CD4-positive, alpha-beta memory T cell (primary cell): ENCODE measurements at places on chromosomes 5 and 9. TPM values are rescaled to one million over a fixed set of nuclear protein-coding genes. Genes with fewer than 3 reads are reported as not detected.

Gene GHR
- not detected for total RNA-seq

Gene UNC5A
- not detected for total RNA-seq

DNA sequence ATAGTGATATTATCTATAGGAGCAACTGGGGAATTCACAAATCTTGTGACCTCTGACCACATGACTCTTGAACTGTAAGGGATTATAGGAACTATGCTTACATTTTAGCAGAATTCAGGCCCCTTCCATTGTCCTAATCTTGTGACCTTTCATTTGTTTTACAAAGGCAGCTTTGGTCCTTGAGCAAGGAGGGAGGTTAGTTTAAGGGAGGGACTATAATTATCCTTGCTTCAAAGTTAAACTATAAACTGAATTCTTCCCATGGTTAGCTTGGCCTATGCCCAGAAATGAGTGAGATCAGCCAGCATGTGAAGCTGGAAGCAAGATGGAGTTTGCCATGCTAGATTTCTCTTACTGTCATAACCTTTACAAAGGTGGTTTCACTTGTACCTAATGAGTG, 51.2 kb downstream of the TARS1 start:
- DNase-seq = no peak

DNA sequence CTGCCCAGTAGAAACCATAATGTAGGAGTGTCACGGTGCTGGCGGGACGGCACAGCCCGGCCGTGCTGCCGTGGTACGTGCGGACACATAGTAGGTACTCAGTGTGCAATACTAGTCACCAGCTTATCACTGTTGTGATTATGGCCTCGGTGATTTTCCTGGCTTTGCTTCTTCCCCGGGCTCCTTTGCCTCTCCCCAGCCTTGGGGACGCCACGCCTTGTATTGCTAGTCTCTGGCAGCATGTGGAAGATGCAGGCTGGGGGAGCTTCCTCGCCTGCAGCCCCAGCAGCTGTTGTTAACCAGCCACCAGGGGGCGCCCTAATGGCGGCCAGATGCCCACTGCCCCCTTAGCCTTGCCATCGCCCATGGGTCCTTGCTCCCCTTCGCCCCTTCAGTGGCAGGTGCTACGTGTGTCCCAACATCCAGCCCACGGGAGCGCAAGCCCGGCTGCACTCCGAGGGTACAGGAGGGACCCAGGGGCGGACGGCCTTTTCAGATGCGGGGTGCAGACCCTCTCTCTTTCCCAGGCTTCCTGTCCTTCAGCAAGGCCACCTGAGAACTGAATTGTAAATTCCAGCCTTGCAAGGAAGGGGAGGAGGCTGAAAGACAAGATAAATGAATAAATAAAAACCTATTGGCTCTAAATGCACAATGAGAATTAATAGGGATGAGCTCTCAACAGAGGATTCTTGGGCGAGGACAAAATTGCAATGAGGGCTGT, 8.0 kb downstream of the NTNG2 start:
- peak; percentile 45 for DNase-seq

DNA sequence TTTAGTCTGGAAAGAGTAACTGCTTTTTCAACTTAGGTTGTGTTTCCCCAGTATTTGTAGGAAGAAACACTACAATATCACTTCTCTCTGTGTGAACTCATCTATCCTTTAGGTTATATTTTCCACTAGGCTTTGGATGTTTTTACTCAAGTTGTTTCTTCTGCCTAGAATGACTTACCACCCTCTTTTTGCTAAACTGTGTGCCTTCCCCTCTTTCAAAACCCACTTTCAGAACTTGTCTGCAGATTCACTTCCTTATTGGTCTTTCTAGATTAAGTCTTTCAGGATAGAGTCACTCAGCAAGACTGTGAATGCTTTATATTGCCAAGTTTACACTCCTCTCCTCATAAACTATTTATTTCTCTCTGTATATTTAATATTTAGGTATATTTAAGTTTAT, 14.2 kb upstream of the CAST start:
- no peak for DNase-seq

GRCh38 chr5:51202161-51202560, 181.1 kb upstream of the ISL1 start:
- DNase-seq = no peak

DNA sequence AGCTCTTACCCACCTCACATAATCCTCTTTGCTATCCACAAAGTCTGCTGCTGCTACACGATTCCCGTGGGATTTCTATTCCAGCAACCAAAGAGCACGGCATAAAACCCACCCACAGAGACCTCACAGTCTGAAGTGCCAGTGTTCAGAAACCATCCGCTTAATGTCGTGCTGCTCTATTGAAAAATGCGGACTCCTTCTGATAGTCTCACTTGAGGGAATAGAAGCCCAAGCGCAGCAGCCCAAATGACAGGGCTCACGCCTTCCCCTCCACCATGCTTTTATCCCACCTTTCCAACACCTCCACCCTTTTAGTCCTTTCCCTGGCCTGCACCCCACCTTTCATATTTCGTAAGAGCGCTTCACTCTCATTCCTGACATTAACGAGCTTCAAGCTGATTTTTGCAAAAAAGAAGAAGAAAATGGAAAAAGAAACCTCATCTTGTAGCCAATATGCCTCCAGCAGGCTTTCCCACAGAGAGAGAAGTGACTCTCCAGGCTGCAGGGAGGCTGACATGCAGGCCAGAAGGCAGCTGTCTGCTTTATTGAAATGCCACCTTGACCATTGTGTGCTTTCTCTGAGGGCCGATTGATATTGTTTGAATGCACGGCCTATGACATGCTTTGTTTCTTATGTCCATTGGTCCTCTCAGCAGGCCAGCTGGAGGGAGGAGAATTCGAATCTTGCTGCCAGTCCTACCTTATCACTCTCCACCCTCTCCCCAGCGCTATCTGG, 70.6 kb upstream of the PCSK1 start:
- DNase-seq = no peak

- DNase-seq = peak; percentile 34
Observed at GRCh38 chr9:112751056-112751795, 666 bp downstream of the SNX30 start.

GRCh38 chr9:116524778-116525470, 162.2 kb upstream of the TRIM32 start:
- no peak for DNase-seq

DNA sequence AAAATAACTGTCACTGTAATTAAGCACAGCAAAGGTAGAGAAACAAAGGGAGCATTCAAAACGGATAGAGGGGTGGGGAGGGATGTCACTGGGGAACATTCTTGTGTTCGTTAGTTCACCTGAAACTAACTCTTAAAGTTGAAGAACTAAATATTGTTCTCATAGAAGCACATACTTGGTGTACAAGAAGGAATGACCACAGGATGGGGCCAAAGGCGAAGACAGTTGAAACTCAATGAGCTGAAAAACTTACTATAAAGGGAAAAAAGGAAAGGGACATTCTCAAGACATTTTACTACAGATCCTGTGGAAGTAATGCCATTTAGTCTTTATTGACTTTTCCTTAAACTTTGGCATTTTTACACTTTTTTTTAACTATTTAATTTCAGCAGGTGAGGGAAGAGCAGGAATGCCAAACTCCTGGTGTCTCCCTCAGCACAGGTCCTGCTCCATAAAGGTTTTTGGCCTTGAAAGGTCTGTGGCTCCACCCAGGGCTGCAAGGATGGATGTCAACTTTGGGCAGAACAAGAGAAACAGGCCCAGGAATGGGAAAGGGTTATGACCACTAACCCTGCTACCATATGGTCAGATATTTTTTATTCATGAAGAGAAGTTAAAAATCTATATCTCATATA, 197.6 kb upstream of the RASA1 start:
- no peak for DNase-seq

DNA sequence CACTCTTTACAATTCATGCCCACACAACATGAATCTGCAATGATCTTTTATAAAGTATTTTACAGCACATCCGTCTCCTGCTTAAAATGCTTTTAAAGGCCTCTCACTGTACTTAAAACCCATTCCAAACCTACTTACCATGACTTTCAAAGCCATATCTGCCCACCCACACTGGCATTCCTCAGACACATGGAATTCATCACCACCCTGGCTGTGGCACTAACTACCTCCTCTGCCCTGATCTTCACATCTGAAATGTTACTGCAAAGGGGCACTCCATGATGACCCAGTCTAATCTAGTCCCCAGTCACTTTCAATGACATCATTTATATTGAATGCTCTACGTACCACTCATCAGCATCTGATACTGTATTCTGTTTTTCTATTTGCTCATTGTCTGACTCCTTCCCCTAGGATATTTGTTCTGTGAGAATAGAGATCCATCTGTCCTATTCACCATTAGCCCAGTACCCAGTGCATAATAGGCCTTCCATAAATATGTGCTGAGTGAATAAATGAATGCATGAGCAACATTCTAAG, 193.2 kb upstream of the KIF2A start:
- no peak for DNase-seq
